ENCODE measurements at places on chromosomes 6 and 20.

- DNase-seq, result no peak
Observed at GRCh38 chr6:37979392-37980221, 160.1 kb downstream of the ZFAND3 start.

GRCh38 chr6:40584741-40585140 is 2.4 kb downstream of the LRFN2 start:
- no peak for DNase-seq

DNA sequence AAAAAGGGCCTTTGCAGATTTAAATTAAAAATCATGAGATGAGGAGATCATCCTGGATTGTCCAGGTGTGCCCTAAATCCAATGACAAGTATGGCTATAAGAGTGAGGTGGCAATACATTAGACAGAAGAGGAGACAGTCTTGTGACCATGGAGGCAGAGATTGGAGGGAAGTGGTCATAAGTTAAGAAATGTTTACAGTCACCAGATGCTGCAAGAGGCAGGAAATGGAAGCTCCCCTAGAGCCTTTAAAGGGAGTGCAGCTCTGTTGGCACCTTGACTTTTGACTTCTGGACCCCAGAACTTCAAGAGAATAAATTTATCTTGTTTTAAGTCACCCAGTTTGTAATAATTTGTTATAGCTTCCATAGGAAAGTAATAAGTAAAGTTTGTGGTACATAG is 61.1 kb downstream of the HMGN3 start:
- DNase-seq, result no peak

GRCh38 chr6:79631693-79632172 is 604 bp downstream of the SH3BGRL2 start:
- DNase-seq, result no peak

DNA sequence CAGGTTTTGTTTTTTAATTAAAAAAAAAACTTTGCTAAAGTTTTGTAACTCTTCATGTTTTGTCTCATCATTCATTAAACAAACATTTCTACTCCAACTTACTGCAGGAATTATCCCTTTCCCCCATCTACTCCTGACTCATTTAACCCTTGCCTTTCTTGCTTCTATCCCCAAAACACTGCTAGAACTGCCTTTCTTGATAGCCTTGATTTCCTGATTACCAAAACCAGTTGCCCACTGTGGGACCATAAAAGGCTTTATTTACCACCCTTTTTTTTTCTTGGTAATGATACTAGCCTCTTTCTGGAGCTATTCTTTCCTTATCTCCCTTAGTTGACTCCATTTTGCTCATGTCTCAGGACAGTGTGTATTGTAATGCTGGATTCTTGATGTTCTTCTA is 15.3 kb downstream of the AFDN start:
- no peak for DNase-seq

DNA sequence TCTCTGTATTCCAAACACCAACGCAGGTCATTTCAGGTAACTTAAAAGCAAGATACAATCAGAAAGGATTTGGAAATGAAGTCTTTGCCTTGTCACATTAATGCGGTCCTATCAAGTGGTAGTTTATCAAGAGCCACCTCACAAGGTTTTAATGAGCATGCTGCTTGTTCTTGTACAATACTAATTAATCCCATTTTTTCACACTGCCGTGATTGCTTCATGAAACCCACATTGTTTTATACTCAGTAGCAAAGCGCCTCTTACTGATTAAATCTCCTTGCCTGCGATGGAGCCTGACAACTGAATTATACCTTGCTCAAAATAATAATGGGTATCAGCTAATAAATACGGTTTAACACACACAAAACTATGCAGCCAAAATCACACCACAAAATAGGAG is 234.1 kb upstream of the TSHZ2 start:
- DNase-seq, result no peak

GRCh38 chr20:47950124-47950912 is 165.0 kb upstream of the SULF2 start:
- no peak for DNase-seq

- DNase-seq, result no peak
Observed at GRCh38 chr6:130372786-130373185, 7.0 kb downstream of the TMEM200A start.

- no peak for DNase-seq
Observed at GRCh38 chr6:108598305-108598863, 37.7 kb downstream of the FOXO3 start.

GRCh38 chr6:5753209-5753608 is 253.5 kb downstream of the NRN1 start:
- no peak for DNase-seq

DNA sequence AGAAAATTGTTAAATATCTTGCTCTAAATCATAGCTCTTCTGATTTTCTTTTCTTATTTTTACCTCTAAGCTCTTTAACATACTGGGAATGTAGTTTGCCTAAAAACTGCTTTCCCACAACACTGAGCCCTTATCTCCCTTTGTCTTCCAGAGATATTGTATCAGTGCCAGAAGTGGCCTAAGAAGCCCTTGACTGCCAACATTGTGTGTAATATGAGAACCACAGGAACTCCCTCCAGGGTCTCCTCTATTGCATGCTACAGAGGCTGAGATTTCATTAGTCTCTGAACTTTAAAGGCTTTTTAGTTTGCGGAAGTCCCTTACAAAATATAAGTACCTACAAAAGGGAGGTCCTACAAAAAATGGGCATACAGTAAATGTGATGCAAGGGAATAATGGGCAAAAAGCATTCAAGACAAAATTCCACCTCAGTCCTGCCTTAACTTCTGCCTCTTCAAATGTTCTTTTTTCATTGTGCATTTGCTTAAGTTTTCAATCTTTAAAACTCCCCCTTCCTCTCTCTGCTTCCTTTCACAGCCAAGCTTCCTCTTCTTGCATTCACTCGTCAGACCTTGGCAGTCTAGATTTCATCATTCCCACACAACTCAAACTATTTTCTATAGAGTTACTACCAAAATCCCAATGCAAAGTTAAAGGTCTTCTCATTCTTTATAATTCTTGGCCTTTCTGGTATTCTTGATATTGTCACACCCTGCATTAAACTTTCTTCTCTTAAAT is 76.5 kb downstream of the ADGRG6 start:
- DNase-seq, result no peak

- no peak for DNase-seq
Observed at GRCh38 chr6:144161975-144162374, 11.7 kb downstream of the STX11 start.

DNA sequence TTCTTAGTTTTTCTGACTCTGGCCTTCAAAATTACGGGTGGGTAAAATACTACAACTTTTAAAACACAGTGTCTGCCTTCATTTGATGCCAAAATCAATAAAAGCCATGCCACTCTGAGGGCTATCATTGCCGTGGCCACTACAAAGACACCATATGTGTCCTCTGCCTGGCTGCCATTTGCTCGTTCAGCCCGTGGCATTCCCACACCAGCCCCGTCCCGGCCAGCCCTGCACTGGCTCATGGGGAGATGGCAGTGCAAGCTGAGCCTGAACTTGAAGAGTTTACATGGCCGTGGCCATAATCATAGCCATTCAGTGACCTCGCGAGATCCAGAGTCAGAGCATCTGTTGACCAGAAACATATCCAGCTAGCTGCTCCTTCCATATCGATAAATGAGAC is 79.2 kb downstream of the SMOC2 start:
- DNase-seq, result no peak

- DNase-seq, result no peak
Observed at GRCh38 chr6:3617192-3617631, 134.3 kb downstream of the PXDC1 start.

- DNase-seq, result no peak
Observed at GRCh38 chr20:61193164-61193563, 58.9 kb upstream of the CDH4 start.

DNA sequence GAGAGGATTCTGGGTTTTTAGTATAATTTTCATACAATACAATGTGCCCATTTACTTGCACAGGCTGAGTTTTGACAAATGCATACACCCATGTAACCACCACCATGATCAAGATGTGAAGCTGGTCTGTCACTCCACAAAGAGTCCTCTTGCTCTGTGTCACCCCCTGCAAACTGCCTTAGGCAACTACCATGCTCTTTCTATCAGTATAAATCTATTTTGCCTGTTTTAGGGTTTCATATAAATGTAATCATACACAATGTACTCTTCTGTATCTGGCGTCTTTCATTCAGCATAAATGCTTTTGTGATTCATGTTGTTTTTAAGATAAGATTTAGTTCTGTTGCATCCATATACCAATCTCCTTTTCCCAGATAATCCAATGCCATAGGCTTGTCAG is 181.9 kb upstream of the KCNG1 start:
- DNase-seq, result no peak

DNA sequence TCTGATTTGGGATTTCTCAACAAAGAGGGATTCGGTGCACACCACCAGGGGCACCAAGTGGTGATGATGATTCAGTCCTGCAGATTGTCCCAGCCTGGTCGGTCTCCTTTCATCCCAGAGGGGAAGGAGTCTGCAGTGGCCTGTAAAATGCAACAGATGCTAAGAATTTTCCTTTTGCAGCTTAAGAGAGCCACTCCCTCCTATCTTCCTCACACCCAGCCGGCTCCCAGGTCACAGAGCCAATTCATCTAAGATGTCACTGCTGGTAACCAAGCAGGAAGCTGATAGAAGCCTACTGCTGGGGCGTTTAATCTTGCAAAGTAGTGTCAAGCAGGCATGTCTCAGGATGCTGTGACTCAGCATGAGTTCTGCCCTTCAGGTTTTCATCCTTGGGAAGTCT is 203.8 kb upstream of the LRFN2 start:
- no peak for DNase-seq

DNA sequence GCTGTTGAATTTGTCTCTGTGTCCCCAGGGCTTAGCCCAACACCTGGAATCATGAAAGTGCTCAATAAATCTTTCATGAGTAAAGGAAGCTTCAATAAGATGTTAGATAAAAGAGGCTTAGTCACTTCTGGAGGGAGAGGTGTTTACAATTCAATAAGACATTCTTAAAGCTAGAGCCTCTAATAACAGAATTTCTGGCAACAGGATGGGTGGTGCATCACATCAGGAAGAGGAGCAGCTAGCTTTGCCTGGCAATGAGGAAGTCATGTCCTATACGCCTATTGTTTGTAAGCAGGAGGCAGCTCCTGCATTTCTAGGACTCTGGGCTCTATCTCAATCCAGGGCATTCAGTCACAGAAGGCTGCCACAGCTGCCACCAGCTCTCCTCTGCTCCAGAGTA is 638.5 kb downstream of the EPM2A start:
- DNase-seq, result no peak

- no peak for DNase-seq
Observed at GRCh38 chr6:163738725-163739407, 324.3 kb downstream of the QKI start.
